ENCODE measurements at places on chromosomes 7 and 10.

DNA sequence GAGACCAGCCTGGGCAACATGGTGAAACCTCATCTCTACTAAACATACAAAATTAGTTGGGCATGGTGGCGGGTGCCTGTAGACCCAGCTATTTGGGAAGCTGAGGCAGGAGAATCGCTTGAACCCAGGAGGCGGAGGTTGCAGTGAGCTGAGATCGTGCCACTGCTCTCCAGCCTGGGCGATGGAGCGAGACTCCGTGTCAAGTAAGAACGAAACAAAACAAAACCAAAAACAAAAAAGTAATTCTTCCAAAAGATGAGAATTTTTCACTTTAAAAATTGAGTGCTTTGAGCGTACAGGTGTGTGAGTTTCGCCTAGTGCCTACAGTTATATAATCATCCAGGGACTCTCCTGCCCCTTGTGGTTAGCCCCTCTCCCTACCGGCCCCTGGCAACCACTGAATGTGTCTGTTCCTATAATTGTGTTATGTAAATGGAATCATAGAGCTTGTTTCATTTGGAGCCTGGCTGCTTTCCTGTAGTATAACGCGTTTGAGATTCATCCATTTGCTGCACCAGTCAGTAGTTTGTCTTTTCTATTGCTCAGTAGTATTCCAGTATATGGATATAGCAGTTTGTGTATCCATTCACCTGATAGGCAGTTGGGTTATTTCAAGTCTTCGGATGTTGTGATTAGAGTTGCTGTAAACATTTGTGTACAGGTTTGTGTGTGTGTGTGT is 80.0 kb downstream of the RBM33 start:
- no peak for DNase-seq

- no peak for DNase-seq
Observed at GRCh38 chr7:5406957-5407945, 16.4 kb downstream of the TNRC18 start.

- no peak for DNase-seq
Observed at GRCh38 chr7:151854720-151855071, 22.2 kb downstream of the PRKAG2 start.

- DNase-seq: no peak
Observed at GRCh38 chr7:44048031-44048795, 3.7 kb downstream of the DBNL start.

DNA sequence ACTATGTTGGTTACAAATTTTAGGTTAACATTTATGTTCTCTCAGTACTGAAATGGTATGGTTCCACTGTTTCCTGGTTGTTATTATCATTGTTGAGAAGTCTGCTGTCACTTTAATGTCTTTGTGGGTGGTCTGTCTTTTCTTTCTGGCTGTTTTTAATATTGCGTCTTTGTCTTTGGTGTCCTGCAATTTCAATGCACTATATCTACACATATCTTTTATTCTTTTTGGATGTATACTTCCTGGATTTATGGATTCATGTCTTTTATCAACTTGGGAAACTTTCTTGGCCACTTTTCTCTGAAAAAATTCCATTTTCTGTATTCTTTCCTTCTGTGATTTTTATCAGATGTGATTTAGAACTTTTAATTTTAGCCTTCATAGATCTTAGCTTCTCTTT is 250.2 kb downstream of the BUB3 start:
- no peak for DNase-seq

DNA sequence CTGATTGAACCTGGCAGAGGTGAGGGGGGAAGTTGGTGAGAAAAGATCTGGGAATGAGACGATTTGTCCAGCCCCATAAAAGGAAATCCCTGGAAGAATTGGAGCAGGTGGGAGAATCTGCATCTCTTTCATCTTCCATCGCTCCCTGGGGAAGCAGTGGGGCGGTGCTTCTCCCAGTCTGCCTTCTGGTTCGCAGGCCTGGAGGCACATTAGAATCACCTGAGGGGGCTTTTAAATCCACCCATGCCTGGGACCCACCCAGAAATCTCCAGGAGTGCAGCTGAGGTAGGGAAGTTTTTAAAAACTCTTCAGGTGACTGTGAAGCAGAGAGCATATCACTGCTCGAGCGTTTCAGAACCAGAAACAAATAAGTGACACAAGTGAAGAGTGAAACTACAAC is 26.7 kb upstream of the SYPL1 start:
- no peak for DNase-seq

- no peak for DNase-seq
Observed at GRCh38 chr10:131544495-131544894, 233.0 kb upstream of the TCERG1L start.
